ENCODE measurements at places on chromosomes 12 and 14. TPM values are rescaled to one million over a fixed set of nuclear protein-coding genes. Genes with fewer than 3 reads are reported as not detected.

The ACADS gene
- total RNA-seq = 13.7 TPM

The SIX6 gene
- not detected for total RNA-seq

The GPR33 gene
- not detected for total RNA-seq

The PIWIL1 gene
- not detected for total RNA-seq

The SYCP3 gene
- total RNA-seq = not detected

The ADAMTS20 gene
- not detected for total RNA-seq

The NRDE2 gene
- 7.5 TPM for total RNA-seq

The APOF gene
- total RNA-seq = not detected

The TSPAN19 gene
- 0.13 TPM for total RNA-seq

The CLSTN3 gene
- total RNA-seq = 22.0 TPM

The TC2N gene
- 0.16 TPM for total RNA-seq

The GCH1 gene
- total RNA-seq = 6.8 TPM

The ENDOU gene
- not detected for total RNA-seq

The PTGDR gene
- not detected for total RNA-seq

The AGAP2 gene
- total RNA-seq = 0.25 TPM

The RAD51AP1 gene
- 15.8 TPM for total RNA-seq

The SPTLC2 gene
- 25.4 TPM for total RNA-seq

The CCDC198 gene
- total RNA-seq = 56.2 TPM

The IFNG-AS1 gene
- total RNA-seq = not detected

The TGFB3 gene
- total RNA-seq = 1.1 TPM

The TGM1 gene
- 0.89 TPM for total RNA-seq

The PAPLN gene
- 106 TPM for total RNA-seq

The KRT78 gene
- total RNA-seq = not detected

The ARMH4 gene
- total RNA-seq = 15.8 TPM

The CPM gene
- 9.8 TPM for total RNA-seq

The RAD52 gene
- total RNA-seq = 15.1 TPM

The KCNH3 gene
- total RNA-seq = 1.1 TPM

The ZDHHC22 gene
- not detected for total RNA-seq

The TEX52 gene
- total RNA-seq = not detected

The RASSF9 gene
- 1.3 TPM for total RNA-seq

The C1QL4 gene
- 0.16 TPM for total RNA-seq

The PLEKHH1 gene
- total RNA-seq = 3.1 TPM

The LRRC9 gene
- not detected for total RNA-seq

The FAR2 gene
- 19.6 TPM for total RNA-seq

The RAP1B gene
- total RNA-seq = 188 TPM

The RGS6 gene
- total RNA-seq = not detected

The PCED1B gene
- total RNA-seq = 2.1 TPM

The TDRD9 gene
- 0.76 TPM for total RNA-seq

The CD9 gene
- 165 TPM for total RNA-seq

The KLHL42 gene
- total RNA-seq = 17.7 TPM

The OGFOD2 gene
- 24.1 TPM for total RNA-seq

The PLEK2 gene
- total RNA-seq = 48.1 TPM

The TPH2 gene
- not detected for total RNA-seq

The BIN2 gene
- not detected for total RNA-seq

The CD163 gene
- not detected for total RNA-seq

The SLC5A8 gene
- not detected for total RNA-seq

The TPI1 gene
- 954 TPM for total RNA-seq

The CLEC9A gene
- total RNA-seq = not detected

The PZP gene
- total RNA-seq = not detected

The TARBP2 gene
- total RNA-seq = 55.6 TPM

The TFCP2 gene
- 8.5 TPM for total RNA-seq

Data from mesangial cell (primary cell).